Metanephros (tissue), 2 donors: ENCODE measurements at places on chromosomes 2 and 18. TPM values are rescaled to one million over a fixed set of nuclear protein-coding genes. Genes with fewer than 3 reads are reported as not detected.

CRYBA2 gene
- not detected for total RNA-seq

UGT1A10 gene
- total RNA-seq = not detected

PPP1R1C gene
- 1.7 TPM for total RNA-seq

NEU4 gene
- 0.99 TPM for total RNA-seq

TMEM247 gene
- total RNA-seq = not detected

RAB17 gene
- total RNA-seq = 10.6 TPM

UCN gene
- total RNA-seq = 2.5 TPM

ALLC gene
- not detected for total RNA-seq

CYTIP gene
- 16.8 TPM for total RNA-seq

MSH2 gene
- total RNA-seq = 45.8 TPM

ELAC1 gene
- 8.3 TPM for total RNA-seq

KCNK3 gene
- total RNA-seq = 6.7 TPM

ATP6V1B1 gene
- 73.2 TPM for total RNA-seq

CIDEA gene
- 0.64 TPM for total RNA-seq

CAVIN2 gene
- 51.9 TPM for total RNA-seq

LYPD6 gene
- 13.4 TPM for total RNA-seq
